ENCODE measurements at places on chromosomes 16 and 17. TPM values are rescaled to one million over a fixed set of nuclear protein-coding genes. Genes with fewer than 3 reads are reported as not detected.

The FOXC2 gene
- 5.4 TPM for total RNA-seq

- no peak for DNase-seq
These were observed 339.0 kb downstream of the CDH13 start for GRCh38 chr16:82965808-82966207.

- DNase-seq, result peak; percentile 94
These were observed at the start of gene PCGF2 for GRCh38 chr17:38748149-38748891. PCGF2 (minus strand) TSS chr17:38748336; CDS start chr17:38740402, 7,934 bp downstream.

- DNase-seq, result no peak
These were observed 32.9 kb downstream of the ABHD15 start for GRCh38 chr17:29533976-29534375.

DNA sequence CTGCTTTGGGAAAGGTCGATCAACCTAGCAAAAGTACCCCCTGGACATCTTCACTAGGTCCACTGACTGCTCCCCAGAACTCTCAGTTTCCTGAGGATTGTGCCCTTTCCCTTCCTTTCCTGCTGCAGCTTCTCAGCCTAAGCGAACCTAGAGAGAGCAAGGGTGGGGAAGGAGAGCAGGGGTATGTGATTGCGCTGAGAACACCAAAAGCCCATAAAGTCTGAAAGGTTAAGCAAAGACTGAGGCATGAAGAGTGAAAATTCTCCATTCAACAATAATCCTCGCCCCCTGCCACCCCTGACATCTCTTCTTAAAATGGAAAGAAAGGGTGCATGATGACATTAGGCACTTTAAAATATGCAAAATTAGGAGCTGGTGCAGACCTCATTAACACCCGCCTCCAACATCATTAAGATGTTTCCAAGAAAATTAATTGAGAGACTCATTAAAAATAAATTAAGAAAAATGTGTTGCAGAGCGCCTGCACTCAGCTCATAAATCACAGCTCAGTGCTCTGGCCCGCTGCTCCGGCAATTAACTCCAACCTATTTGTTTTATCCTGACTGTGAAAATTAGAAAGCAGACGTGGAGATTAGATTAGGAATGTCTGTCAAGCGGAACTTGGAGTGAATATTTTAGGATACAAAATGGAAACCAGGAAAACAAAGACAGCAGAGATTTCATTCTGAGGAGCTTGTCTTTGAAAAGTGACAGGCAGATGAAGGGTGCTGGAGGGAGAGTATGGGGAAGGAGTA, 49.1 kb upstream of the PMFBP1 start:
- no peak for DNase-seq

GRCh38 chr16:49816875-49817274, 39.0 kb downstream of the ZNF423 start:
- no peak for DNase-seq

- DNase-seq, result no peak
These were observed 210.1 kb upstream of the NLRP1 start for GRCh38 chr17:5794385-5794784.

The TBX2 gene
- total RNA-seq, result 1.4 TPM

GRCh38 chr16:67039260-67040020, 10.5 kb downstream of the CBFB start:
- no peak for DNase-seq

GRCh38 chr17:49995055-49995738, at the start of gene DLX3:
DLX3 (minus strand) TSS chr17:49995224; CDS start chr17:49994998, 226 bp downstream.
- peak; percentile 70 for DNase-seq

GRCh38 chr16:82152196-82152595, 17.8 kb downstream of the MPHOSPH6 start:
- DNase-seq, result no peak

- no peak for DNase-seq
These were observed 1.4 kb upstream of the WWOX start for GRCh38 chr16:78098087-78098486.

- no peak for DNase-seq
These were observed 54.4 kb upstream of the YPEL2 start for GRCh38 chr17:59277031-59277430.

- no peak for DNase-seq
These were observed at the start of gene CRHR1 for GRCh38 chr17:45784293-45784740. CRHR1 (plus strand) TSS chr17:45784320; CDS start chr17:45784545, 225 bp downstream.

- no peak for DNase-seq
These were observed 272.2 kb downstream of the CDH8 start for GRCh38 chr16:61763991-61764390.

GRCh38 chr16:21156767-21157467, 1.6 kb upstream of the LDAF1 start:
- peak; percentile 47 for DNase-seq

DNA sequence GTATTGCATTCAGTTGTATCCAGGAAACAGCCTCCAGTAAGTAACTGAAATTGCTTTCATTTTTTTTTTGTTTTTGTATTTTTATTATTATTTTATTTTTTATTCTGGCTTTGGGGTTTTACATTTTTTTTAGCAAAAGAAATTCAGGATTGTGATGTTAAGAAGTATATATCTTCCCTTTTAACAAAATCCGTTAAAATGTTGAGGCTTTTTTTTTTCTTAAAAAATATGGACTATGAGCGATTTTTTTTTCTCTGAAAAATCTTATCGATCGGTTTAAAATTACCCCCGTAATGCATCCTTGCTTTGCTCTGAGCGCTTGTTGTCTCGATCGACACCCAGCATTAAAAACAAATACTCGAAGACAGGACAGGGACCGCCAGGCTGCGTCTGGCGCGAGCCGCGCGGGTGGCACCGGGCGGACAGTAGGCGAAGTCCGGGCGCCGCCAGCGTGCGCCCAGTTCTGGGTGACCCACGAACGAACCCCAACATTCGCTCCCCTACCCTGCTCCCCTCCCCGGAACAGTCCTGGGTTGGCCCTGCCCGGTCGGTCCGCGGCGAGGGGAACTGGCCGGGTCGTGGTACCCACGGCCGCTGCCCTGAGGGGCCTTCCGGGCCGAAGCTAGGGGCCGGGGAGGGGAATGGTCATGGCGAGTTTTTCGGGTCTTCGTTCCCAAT, 482 bp downstream of the BAHCC1 start:
- DNase-seq, result no peak

The TBC1D3B gene
- not detected for total RNA-seq

The NOD2 gene
- 0.30 TPM for total RNA-seq

- DNase-seq, result no peak
These were observed 514.4 kb upstream of the SALL1 start for GRCh38 chr16:51665436-51665998.

DNA sequence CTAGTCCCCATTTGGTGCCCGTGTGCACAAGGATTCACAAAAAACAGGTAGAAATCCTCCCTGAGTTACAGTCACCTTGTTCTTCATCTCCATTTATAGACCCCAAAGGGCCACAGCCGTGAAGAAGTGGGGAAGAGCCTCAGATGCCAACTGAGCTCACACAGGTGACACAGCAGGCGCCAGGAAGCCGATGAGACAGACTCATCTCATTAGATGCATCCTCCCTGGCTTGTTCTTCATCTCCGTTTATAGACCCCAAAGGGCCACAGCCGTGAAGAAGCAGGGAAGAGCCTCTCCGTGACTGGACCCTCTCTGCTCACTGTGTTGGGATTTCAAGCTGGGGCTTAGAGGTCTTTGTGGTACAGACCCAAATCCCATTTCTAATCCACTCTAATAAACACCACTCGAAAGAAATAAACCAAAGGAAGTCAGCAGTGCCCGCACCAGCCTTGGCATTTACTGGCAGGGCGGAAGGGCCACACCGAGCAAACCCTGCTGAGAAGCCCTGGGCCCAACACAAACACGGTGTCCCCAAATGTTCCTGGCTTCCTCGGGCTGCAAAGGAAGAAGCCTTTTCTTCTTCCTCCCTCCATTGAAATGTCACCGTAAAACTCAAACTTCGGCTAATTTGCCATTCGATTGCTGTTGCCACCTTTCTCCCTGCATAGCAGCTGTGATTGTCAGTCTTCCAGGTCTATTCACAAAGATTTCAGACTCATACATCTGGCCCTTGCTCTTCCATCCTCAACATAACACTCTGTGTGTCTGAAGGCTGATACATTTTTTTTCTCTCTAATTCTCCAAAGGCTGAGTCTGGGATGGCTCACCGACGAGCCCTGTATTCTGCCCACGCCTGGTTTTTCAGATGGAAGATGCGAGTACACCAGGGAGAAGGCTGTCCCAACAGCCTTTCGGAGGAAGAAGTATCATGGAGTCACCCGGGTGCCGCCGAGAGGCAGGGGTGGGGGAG, 44.9 kb upstream of the DOC2B start:
- DNase-seq, result no peak

The TMC8 gene
- not detected for total RNA-seq

GRCh38 chr17:6470751-6471521, 26.7 kb downstream of the PIMREG start:
- no peak for DNase-seq

- DNase-seq, result no peak
These were observed 23.8 kb downstream of the MPP3 start for GRCh38 chr17:43809121-43809520.

- DNase-seq, result no peak
These were observed 21.9 kb upstream of the NXPH3 start for GRCh38 chr17:49553676-49554335.

DNA sequence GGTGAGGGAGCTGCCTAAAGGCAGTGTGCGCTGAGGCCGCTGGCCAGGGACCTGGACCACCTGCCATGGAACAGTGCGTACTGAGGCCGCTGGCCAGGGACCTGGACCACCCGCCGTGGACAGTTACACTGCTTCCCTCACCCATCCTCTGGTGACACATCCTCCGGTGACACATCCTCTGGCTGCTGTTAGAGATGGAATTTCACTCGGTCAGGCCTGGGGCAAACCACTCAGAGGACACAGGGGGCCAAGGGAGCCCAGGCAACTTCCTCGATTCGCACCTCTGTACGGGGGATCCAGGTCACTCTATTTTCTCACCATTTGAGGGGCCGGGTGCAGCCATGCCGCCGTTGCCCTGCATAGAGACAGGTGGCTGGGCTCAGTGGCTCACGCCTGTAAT, 32.4 kb upstream of the RPTOR start:
- DNase-seq, result peak; percentile 79

The VASN gene
- 22.1 TPM for total RNA-seq

DNA sequence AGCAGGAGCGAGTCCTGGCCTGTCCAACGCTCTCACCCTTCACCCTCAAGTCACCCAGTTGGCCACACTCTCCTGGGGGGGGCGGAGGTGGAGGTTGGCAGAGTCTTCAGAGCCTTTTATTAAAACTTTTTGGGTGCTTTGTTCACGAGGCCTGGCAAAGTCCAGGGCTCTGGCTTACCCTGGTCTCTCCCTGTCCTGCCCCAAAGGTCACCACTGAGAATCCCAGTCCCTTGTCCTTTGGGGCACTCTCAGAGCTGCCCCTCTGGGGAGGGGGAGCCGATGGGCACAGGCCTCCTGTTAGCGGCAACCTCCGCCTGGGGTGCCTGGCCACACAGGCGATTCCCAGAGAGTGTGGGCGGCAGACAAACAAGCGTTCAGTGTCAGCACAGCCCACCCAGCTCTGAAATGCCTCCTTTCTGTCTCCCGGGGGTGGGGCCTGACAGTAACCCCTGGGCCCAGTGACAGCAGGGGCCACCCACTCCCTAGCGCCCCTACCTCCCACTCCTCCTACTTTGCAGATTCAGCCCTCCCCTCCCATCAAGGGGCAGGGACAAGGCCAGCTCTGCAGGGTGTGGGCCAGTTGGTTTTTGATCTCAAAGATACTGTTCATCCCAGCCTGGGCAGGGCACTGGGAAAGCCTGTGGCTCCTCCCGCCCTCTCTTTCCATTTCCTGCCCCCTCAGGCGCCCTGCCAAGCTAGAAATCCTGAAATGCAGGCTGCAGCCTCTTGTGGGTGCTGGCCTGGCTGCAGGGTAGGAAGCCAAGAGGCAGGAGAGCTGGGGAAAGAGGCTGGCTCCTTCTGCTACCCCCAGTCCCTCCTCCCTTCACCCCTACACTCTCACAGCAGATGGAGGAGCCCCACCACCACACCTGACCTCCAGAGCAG, 36.6 kb upstream of the EMP2 start:
- peak; percentile 71 for DNase-seq

DNA sequence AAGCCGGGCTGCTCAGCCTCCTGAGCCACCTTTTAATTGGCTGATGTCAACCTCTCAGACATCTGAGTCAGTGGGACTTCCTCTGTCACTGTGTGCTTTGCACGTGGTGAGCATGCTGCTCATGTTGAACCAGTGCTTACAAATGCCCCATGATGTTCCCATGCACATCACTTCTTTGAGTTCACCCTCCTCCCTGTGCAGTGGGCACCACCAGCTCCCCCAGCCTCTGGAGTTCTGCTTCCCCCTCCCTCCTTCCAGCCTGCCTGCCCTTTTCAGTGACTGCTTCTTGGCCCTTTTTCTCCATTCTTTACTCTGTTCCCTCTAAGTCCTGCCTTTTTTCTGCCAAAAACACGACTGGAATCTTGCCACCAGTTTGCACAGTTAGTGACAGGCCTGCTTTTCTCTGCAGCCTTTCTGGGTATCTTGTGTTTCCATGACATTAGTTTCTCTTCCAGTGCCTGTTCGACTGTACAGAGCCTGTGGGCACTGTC, 41.6 kb downstream of the USP10 start:
- peak; percentile 44 for DNase-seq

DNA sequence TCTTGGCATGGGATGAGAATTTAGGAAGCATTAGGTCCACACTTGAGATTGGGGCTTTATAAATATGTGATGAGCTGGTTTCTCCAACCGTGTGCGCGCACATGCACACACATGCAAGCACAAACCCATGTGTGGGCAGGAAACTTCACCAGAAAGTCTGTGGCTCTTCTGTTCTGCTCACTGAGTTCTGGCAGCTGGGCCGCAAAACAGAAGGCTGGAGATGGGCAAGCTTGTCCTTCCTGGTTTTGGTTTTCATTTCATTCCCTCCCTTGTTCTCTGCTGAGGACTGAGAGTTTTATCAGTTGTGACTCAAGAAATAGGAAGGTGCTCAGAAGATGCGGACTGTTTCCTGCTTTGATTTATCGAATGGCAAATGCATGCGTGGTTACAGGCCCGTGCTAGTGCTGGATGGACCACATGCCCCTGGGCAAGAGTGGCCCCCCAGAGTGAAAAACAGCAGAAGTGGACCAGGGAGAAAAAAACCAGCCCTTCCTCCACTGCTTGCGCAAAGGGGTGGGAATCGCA, 14.1 kb downstream of the MAP3K14 start:
- peak; percentile 74 for DNase-seq

The RSKR gene
- total RNA-seq, result 11.4 TPM

GRCh38 chr17:74798239-74798707, 22.1 kb upstream of the NAT9 start:
- peak; percentile 56 for DNase-seq

DNA sequence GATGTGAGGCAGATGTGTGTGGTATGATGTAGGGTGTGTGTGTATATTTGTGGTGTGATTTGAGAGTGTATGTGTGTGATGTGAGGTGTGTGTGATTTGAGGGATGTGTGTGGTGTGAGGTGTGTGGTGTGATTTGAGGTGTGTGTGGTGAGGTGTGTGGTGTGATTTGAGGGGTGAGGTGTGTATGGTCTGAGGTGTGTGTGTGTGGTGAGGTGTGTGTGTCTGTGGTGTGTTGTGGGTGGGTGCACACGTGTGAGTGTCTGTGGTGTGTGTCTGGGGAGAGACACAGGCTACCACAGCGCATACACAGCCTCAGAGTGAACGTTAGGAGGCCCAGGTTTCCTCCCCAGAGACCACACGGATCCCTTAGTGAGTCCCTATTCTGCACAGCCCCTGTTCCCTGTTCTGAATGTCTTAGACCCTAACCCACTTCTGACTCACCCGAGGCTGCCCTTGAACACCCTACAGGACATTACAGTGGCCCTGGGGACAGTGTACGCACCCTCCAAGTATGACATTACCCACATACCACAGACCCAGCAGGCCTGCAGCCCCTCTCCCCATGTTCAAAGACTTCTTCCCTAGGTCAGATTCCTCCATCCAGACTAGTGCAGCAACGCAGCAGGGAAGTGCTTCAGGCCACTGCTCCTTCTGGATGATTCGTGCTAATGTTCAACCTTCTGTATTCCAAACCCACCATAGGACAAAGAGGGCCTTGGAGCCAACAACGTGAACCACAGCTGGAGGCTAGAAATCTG, 3.5 kb upstream of the RAB37 start:
- no peak for DNase-seq

Measured in Daoy (cell line).